CD4-positive, alpha-beta T cell treated with Interferon alpha-2 for 1 hour (primary cell): ENCODE measurements at places on chromosomes 12 and 14.

DNA sequence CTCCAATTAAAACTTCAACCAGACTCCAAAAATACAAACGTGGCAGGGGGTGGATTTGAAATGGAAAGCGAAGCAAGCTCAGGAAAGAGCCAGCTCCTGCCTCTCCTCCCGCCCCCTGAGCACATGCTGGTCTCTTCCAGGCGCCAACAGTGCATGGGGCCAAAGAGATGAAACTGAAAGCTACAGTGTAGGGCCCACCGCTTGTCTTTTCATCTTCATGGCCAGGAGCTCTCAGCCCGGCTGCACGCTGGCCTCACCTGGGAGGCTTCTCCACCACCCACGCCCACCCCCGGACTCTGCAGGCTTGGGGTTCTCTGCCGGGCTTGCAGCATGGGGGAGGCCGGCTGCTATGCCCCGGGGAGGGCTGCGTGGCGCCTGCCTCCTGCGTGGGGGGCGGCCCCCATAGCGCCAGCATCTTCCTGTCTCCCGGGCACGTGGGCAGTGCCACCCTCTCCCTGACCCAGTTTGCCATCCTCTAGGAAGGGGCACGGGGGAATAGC, 2.0 kb downstream of the RIMBP2 start:
- no peak for DNase-seq

DNA sequence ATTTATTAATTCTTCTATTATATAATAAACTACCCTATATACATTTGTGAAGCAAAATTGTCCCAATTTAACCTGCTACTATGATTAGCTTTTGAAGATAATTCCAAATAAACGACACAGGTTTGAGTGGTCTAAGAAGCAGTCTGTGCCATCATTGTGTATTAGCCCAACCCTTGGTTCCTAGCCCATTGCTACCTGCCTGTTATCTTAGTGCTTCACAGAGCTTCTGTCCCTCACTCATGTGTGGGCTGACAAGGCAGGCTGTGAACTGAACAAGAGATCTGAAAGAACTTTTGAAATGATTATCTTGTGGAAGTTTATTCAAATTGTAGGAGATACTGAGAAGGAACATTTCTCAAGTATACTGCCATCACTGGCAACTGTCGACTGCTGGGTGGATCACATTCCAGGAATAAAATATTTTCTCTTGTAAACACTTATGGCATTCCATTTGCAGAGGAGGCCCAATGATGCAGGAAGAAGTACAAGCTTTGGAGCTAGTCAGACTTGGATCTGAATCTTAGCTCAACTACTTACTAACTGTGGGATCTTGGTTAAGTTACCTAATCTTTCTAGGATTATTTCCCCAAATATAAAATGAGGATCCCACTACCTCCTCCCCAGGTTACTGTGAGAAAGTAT, 7.8 kb upstream of the MTERF2 start:
- no peak for DNase-seq

- peak; percentile 19 for DNase-seq
Measured at GRCh38 chr14:90647473-90648005, 168.7 kb downstream of the TTC7B start.

DNA sequence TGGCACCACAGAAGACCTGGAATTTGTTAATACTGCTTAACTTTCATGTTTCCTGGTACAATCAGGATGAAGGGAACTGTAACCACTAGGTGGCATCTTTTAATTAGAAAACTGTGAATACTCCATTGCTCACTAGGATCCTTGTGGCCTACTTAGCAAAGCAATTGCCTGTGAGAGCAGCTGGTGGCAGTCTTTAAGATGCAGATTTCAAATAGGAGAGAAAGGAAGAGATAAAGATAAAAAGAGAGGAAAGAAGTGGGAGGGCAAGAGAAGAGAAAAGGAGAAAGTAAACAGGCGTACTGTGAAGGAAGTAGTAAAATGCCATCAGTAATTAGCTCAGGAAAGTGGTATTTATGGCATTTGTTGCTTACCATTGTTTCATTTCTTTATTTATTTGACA, 114.5 kb downstream of the RAD51B start:
- peak; percentile 59 for DNase-seq

GRCh38 chr12:112179341-112179740, 54.0 kb downstream of the TRAFD1 start:
- DNase-seq = no peak

GRCh38 chr12:3170423-3171194, 93.4 kb downstream of the TSPAN9 start:
- no peak for DNase-seq

- DNase-seq = no peak
Measured at GRCh38 chr14:32934073-32934880, 4.4 kb upstream of the NPAS3 start.

DNA sequence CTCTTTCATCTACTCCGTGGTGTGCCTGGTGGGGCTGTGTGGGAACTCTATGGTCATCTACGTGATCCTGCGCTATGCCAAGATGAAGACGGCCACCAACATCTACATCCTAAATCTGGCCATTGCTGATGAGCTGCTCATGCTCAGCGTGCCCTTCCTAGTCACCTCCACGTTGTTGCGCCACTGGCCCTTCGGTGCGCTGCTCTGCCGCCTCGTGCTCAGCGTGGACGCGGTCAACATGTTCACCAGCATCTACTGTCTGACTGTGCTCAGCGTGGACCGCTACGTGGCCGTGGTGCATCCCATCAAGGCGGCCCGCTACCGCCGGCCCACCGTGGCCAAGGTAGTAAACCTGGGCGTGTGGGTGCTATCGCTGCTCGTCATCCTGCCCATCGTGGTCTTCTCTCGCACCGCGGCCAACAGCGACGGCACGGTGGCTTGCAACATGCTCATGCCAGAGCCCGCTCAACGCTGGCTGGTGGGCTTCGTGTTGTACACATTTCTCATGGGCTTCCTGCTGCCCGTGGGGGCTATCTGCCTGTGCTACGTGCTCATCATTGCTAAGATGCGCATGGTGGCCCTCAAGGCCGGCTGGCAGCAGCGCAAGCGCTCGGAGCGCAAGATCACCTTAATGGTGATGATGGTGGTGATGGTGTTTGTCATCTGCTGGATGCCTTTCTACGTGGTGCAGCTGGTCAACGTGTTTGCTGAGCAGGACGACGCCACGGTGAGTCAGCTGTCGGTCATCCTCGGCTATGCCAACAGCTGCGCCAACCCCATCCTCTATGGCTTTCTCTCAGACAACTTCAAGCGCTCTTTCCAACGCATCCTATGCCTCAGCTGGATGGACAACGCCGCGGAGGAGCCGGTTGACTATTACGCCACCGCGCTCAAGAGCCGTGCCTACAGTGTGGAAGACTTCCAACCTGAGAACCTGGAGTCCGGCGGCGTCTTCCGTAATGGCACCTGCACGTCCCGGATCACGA, 2.2 kb downstream of the SSTR1 start:
- DNase-seq = no peak

DNA sequence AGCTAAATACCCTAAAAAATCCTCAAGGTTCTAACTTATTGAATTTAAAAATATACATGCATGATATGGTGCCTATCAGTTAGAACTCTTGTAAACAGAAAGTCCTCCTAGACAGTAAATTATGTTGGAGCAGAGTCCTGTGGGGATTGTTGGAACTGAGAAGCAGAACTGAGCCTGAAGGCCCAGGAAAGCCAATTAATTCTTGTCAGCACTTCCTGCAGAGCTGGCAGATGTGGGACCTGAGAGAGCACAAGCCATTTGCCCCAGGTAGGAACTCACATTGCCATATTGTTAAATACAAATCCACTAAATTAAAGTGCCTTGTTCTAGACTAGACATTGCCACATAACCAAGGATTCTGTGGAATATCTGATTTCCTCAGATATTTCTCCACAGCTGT, 117.1 kb downstream of the RTN1 start:
- DNase-seq = no peak

- no peak for DNase-seq
Measured at GRCh38 chr12:55428331-55429243, 2.5 kb downstream of the OR6C76 start.

GRCh38 chr12:12004524-12004923, 66.2 kb upstream of the BCL2L14 start:
- no peak for DNase-seq

DNA sequence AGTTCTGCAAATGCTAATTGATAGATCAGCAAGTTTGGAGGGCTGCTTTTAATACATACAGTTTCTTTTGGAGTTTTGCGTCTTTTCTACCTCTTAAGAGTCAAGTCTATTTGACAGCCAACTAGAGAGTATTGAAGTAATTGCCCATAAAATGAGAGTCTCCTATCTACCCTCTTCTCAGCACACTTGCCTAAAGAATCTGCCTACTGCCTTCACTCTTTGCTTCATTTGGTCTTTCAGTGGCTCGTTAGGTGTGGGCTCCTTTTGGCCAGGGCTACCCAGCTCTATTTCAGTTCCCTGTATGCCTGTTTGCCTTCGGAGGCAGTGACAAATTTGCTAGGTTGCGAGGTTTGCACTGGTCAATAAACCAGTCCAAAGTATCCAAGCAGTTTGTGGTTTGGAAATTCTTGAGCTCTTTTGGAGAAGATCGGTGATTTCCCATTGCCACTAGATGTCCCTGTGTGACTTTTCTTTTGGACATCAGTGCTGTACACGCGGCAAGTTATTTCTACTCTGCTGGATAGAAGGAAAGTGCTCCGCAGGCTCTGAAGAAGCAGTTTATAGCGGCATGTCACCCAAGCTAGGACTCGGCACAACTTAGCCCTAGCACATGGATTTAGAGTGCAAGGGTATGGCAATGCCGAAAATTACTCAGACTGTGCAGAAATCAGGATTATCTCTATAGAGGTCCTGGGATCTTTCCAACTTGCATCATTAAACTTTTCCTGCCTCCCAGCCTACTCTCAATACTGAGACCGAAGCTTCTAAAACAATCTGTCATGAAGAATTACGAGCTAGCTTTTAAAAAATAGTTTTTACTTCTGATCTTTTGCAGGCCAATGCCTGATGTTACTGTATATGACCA, 38.6 kb downstream of the MGST1 start:
- no peak for DNase-seq

DNA sequence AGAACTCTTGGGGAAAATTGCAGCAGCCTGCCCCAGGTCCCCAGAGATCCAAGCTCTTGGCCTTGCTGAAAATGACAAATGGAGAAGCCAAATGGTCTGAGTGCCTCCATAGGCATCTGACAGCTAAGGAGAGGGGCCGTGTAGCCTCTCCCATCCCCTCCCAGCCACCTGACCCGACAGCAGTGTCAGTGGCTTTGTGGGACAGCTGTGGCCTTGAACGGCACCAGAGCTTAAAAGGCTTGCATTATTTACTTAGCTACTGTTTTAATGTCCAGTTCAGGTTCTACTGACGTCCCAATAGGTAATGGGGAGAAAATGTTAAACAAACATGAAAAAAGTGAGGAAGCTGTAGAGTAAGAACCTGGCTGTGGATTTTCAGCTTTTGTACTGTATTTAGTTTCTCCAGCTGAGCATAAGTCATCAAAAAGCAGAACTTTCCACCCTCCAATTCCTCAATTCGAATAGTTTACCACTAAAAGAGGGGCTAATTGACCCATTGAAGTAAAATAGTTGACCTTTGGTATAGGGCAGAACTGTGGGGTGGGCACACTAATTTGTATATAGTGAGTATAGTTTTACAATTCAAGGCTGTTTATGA, 50.0 kb downstream of the FOS start:
- no peak for DNase-seq

DNA sequence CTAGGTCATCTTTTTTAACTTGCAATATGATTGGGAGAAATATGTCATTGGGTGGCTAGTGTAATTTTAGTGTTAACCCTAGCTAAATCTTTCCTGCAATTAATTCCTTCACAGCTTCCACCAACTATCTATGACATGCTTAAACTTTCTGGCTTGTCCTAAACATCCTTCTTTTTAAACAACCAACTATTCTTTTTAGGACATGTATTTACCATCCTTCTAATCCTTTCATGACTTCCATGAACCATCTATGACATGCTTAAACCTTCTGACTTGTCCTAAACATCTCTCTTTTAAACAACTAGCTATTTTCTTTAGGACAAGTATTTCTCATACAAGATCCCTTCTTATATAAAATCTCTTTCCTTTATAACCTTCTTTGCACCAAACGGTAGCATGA, 179.6 kb upstream of the PDZRN4 start:
- DNase-seq = no peak

DNA sequence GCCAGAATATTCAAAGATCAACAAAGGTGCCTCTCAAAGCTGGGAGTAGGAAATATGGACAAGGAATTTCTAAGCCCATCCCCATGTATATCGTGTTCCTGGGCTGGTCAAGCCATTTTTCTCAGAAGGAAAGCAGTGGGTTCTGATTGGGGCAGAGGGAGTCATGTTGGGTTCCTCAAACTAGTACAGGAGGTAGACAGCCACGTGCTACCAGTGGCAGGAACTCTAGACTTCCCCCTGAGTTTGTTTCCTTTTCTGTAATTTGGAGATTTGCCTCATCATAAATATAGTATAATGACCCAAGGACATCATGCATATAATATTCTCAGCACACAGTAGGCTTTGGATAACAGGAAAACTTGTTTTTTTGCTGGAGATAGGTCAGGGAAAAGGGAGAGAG, 16.4 kb upstream of the PLEKHH1 start:
- DNase-seq = no peak

DNA sequence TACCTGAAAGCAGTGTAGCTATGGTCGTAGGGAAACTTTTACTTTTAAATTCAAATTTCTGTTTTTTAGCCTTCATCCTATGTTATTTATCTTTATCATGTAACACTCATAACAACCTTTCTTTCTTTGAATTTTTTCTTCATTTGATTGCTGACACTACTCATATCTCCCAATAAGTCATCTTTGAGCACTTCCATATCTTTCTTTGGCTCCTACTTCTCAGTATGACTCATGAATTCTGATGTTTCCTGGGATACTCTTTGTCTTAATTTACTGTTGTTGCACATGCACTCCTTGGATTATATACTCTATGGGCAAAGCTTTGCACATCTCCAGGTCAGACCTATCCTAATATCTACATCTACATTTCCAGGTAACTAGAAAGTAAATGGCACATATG, 18.1 kb upstream of the IAPP start:
- no peak for DNase-seq

DNA sequence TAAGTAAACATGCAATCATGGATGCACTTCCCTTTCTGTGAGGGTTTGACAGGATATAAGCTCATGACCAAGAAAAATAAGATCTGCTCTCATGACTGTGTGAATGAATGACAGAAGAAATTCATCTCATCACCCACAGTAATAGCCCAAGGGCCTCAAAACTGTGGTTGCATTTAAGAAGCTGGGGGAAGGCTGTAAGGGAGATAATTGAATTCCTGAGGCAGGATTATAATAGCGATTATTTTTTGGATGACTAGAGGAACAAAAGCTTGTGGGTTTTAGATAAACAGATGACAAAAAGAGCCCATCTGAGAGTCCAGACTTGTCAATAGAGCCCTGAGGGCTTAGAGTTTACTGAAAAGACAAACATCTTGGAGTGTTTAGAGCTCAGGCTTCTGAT, 161.2 kb downstream of the NTF3 start:
- no peak for DNase-seq

DNA sequence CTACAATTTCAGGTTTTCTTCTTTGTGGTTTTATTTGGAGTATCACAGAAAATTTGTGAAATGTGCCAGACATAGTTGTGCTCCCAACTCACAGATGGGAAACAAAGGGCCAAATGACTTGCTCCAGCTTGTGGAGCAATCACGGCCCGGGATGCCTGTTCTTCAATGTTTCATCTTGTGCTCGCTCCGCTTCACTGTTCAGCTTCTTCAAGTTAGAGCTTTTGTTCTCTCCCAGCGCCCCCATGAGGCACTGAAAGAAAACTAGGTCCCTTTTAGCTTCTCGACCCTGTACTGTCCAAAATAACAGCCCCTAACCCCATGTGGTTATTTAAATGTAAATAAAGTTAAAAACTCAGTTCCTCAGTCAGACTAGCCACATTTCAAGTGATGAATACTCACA, 187.9 kb upstream of the STXBP6 start:
- no peak for DNase-seq
